ENCODE measurements at places on chromosomes 6 and 20. TPM values are rescaled to one million over a fixed set of nuclear protein-coding genes. Genes with fewer than 3 reads are reported as not detected.

Gene SPATA25
- 0.90 TPM for total RNA-seq

Gene C6orf15
- total RNA-seq = 0.13 TPM

Gene RPRD1B
- total RNA-seq = 18.7 TPM

Gene CFB
- 2.6 TPM for total RNA-seq

Gene HTR1E
- total RNA-seq = not detected

Gene CTAGE9
- total RNA-seq = not detected

Gene AKIRIN2
- 22.6 TPM for total RNA-seq

Gene ABT1
- total RNA-seq = 16.8 TPM

Gene SEMG1
- not detected for total RNA-seq

Gene LGSN
- total RNA-seq = under 0.01 TPM

Gene RNF39
- 1.7 TPM for total RNA-seq

Gene PKIB
- total RNA-seq = 2.8 TPM

Gene HEY2
- total RNA-seq = not detected

Gene TPBG
- 120 TPM for total RNA-seq

Gene PTPRT
- total RNA-seq = not detected

Gene OR2B6
- total RNA-seq = not detected

Gene VNN1
- total RNA-seq = 0.13 TPM
